ENCODE measurements at places on chromosomes 6 and 20.

- DNase-seq, result no peak
Observed at GRCh38 chr20:11098888-11099287, 425.1 kb upstream of the JAG1 start.

DNA sequence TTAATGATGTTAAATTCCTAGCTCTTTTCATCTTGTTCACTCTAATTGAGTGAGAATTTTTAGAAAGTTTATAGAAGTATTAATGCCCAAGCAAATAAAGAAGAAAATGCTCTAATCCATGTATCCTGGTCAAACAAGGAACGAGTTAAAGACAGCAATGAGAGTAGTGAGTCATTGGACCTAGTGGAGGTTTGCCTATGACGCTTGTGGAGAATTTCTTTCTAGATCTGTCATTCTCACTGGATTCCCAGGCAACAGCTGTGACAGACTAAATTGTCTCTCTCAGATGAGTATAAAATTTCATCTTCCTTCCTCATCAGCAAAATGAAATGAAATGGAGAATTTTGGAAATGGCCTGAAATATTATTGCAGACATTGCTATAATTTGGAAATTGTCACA, 127.9 kb downstream of the COL19A1 start:
- DNase-seq, result no peak

DNA sequence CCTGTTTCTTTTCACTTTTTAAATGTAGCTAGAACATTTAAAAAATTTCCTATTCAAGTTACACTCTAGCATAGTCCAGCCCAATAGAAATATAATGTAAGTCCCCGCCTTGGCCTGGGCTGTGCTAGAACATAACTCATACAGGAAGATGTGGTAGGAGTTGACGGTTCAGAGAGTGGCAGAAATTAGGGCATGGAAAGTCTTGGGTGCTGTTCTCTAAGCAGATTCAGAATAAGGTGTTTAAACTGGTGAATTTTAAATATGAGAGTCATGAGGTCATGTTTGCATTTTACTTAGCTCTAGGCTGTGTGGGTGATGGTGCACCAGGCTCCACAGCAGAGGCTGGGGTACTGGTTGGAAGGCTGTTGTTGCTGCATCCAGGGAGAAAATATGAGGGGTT, 256.5 kb downstream of the FARS2 start:
- DNase-seq, result peak; percentile 6

DNA sequence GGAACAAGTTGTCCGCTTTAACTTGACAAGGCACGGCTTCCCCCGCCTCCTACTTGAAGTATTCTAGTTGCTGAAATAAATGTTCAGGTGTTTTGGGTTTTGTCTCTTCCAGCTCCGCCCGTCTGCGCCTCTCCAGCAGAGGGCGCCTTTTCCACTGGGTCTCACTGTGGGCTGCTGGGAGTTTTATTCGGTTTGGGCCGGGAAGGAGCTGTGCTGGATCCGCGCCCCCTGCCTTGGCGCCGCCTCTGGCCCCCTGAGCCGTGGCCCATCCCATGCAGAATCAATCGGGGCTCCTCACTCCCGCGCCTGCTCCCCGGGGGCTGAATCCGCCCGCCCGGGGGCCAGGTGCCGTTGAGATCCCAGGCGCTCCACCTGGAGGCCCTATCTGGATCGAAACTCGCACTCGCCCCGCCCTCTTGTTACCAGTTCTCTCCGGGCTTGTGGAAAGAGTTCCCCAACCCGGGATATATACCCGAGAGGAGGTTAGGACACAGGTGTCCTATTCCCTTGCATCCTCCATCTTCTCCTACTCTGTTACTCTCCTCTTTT, 51.0 kb upstream of the TCF21 start:
- peak; percentile 37 for DNase-seq

- DNase-seq, result no peak
Observed at GRCh38 chr6:44733868-44734267, 346.4 kb downstream of the CDC5L start.

DNA sequence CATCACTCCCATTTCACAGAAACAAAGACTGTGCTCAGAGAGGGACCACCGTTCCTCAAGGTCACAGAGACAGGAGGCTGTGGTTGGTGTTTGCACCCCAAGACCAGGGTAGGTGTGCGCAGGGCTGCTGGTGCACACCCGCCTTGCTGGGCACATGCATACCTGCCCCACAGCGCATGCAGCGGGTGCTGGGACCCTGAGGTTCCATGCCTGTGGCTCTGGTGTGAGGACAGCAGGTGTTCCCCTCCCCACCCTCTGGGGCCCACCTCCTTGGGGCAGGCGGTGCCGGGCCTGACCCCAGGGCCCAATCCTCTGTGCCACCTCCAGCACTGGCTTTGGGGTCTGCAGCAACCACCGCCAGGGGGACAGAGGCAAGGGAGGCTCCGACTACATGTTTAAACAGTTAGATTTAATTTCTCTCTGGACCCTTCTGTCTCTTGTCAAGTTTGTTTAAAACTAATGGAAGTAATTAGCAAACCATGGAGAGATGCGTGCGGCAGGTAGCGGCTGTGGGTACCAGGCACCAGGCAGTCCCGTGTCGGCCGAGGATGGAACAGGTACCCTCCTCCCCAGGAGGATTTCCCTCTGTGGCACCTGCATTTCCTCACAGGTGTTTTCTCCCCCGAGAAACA, 327.8 kb downstream of the TAF4 start:
- no peak for DNase-seq

DNA sequence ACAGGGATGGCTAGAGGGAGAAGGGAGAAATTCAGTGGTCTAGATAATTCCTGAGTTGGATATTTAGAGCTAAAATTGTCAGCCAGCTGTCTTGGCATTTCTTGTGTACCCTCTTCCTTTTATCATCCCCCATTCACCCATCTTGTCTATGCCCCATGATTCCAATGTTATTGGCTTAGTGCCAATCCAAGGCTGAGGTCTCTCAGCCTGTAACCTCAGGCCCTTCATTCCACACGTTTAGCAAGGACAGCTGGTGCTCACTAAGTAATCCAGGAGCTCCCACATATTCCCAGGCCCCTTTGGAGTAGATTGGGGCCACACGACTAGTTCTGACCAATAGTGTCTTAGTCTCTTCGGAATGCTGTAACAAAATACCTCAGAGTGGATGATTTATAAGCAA, 112.4 kb upstream of the ATXN1 start:
- DNase-seq, result no peak

GRCh38 chr6:170166511-170167122, 124.3 kb downstream of the DLL1 start:
- no peak for DNase-seq

DNA sequence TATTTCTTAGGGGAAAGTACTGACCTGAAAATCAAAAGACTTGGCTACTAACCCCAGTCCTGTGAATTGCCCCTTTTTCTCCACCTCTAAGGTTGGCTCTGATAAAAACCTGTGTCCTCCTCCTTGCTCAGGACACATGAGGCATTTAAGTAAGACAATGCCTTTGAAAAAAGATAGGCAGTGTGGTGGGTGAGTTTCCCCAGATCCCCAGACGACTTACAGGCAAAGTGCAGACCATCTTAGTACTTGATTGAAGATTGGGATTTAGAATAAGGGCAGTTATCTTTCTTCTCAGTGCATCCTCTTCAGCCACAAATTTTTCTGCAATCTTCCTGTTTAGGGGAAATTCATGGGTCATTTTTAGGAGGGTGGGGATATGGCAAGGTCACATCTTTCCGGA, 87.8 kb downstream of the KIZ start:
- DNase-seq, result no peak

DNA sequence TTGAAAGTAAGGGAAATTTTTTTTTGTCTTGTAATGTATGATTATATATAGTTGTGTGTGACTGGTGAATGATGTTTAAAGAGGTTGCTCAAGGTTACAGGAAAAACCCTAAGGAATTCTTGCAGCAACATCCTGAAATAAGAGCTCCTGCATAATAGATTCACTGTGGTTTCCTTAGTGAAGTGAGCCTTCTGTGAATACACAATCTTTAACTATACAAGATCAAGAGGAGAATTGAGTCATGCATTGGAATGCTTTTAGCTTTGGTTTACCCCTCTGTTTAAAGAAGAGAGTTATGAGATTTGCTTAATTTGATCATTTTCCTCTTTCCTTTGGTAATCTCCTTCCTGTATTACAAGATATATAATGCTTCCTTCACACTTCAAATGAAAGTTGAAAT, 141.6 kb upstream of the EYA4 start:
- DNase-seq, result no peak

- DNase-seq, result no peak
Observed at GRCh38 chr6:582370-582769, 74.5 kb downstream of the HUS1B start.

GRCh38 chr20:61220131-61220530, 31.9 kb upstream of the CDH4 start:
- DNase-seq, result no peak

DNA sequence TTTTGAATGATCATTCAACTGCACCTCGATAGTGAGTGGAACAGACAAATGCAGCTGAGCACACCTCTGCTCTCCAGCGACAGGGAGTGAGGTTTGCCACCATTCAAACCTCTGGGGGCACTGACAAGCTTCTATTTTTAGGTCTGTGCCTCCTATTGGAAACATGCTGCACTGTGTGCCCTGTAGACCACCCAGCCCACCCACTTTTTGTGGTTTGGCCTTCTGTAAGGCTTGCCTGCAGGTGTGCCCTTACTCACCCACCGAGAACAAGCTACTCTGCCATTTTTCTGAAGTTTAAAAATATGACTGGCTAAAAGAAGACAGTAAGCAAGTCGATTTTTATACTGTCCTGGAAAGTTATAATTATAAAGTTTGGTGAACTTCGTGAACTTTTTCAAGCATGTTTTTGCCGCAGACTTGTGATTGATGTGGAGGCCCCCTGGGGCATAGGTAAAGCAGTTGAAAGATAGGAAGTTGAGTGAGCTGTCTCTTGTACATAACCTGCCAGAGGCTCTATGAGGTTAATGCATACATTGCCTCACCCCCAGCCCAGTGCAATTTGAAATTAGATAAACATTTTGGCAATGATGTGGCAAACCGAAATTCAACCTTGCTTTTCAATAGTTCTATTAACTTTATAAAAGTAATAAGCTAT, 53.8 kb downstream of the ADGRG6 start:
- DNase-seq, result no peak

- DNase-seq, result no peak
Observed at GRCh38 chr20:51696304-51697071, 71.7 kb downstream of the ATP9A start.

- no peak for DNase-seq
Observed at GRCh38 chr6:33779290-33779689, 9.6 kb downstream of the LEMD2 start.

DNA sequence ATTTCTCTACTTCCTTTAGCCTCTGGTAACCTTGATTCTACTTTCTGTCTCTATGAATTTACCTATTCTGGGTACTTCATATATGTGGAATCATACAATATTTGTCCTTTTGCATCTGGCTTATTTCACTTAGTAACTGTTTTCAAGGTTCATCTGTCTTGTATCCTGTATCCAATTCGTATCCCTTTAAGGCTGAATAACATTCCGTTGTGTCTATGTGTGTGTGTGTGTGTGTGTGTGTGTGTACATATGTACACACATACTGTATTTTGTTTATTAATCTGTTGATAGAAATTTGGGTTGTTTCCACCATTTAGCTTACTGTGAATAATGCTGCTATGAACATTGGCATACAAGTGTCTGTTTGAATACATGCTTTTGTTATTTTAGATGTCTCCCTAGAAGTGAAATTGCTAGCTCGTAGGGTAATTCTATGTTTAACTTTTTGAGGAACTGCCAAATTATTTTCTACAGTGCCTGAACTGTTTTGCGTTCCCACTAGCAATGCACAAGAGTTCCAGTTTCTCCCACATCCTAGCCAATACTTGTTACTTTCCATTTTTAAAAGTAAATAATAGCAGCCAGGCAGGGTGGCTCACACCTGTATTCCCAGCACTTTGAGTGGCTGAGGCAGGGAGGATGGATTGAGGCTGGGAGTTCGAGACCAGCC, 17.7 kb downstream of the SENP6 start:
- DNase-seq, result no peak

GRCh38 chr20:4060064-4060795, 44.9 kb upstream of the RNF24 start:
- DNase-seq, result no peak

DNA sequence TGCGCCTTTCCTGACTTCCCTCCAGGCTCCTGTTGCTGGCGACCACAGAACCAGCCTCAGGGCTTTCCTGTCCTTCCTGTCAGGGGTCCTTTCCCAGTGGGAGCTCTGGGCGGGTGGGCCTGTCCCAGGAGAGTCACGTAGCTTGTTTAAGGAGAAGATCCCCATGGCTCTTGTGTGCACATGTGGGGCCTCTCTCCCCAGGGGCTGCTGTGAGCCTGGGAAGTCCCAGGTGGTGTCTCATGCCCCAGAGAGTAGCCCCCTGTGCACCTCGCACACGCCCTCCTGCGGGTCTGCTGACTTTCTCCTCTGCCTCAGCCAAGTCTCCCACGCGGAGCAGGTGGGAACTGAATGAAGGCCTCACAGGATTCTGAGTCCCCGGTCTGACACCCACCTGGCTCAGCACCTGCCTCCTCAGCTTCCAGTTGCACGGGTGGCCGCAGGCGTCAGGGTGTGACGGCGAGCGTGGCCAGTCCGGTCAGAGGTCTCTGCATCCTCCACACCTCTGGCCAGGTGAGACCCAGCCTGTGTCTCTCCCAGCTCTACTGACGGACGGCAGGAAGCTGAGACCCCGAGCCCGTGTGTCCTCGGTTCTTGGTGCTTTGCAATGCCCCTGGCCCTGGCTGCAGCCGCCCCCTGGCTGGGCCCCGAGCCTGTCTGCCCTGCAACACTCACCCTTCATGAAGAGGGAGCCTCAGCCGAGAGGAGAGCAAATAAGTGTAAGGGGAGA, 5.6 kb upstream of the NKAIN4 start:
- DNase-seq, result no peak

- no peak for DNase-seq
Observed at GRCh38 chr6:38603496-38603895, 36.2 kb downstream of the BTBD9 start.

GRCh38 chr6:143093290-143093689, 32.6 kb downstream of the AIG1 start:
- DNase-seq, result no peak

DNA sequence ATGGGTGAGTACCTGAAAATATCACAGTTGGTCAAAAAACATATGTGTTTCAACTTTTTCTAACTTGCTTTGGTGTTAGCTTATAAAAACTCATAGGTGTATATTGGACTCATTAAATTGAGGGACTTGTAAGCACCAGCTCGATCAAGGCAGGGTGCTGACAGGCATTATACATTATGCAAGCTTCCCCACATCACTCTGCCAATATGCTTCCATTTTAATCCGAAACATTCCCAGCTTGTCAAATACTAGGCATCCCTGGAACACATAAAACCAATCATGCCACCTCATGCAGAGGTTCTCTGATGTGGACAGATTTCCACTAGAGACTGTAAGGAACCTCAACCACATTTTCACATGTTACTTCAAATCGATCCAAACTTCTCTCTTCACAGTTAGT, 187.3 kb upstream of the NT5E start:
- no peak for DNase-seq

- DNase-seq, result no peak
Observed at GRCh38 chr6:34644716-34645115, 51.9 kb downstream of the ILRUN start.

DNA sequence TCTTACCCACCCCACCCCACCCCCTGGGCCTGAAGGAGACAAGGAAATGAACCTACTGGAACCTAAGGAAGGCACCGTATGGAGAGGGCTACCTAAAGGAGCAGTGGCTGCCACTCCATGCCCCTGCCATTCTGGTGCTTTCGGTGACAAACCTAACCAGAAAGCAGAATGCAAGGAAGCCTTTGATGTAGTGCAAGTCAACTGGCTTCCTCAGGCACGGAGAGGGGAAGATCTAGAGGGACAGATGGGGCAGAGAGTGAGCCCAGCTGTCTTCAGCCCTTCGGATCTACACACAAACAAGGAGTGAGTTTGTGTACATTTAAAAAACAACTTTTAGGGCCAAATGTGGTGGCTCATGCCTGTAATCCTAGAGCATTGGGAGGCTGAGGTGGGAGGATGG, 39.5 kb downstream of the PPP1R16B start:
- DNase-seq, result no peak

GRCh38 chr6:108227290-108227689, 33.5 kb downstream of the SNX3 start:
- DNase-seq, result no peak
